Kidney glomerular epithelial cell (primary cell): ENCODE measurements at places on chromosomes 16 and 17.
A peak's percentile ranks its signal among the peaks of the same experiment; 100 is the strongest.

GRCh38 chr17:82998637-82999036 lies 80.8 kb upstream of the METRNL start:
- DNase-seq, result no peak

GRCh38 chr16:11501632-11502031 lies 85.1 kb downstream of the LITAF start:
- no peak for DNase-seq

DNA sequence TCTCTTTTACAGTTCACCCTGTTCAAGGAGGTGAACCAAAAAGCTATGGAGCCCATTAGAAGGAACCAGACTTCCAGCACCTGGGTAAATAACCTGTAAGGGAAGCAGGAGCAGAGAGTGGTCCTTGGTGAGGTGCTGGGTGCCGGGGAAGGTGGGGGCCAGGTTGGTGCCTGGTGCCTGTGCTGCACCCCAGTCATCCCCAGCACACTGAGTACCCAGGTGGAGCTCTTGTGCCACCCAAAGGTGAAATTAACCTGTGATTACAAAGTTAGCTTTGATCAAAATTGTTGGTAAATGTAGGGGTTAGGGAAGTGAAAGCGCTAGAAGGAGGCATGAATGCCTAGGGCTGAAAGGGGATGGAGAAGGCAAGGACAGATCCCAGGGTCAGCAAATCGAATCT lies 58.6 kb downstream of the CDRT4 start:
- no peak for DNase-seq

- DNase-seq, result peak; percentile 64
These were observed 56.3 kb upstream of the IL34 start for GRCh38 chr16:70589998-70590471.

DNA sequence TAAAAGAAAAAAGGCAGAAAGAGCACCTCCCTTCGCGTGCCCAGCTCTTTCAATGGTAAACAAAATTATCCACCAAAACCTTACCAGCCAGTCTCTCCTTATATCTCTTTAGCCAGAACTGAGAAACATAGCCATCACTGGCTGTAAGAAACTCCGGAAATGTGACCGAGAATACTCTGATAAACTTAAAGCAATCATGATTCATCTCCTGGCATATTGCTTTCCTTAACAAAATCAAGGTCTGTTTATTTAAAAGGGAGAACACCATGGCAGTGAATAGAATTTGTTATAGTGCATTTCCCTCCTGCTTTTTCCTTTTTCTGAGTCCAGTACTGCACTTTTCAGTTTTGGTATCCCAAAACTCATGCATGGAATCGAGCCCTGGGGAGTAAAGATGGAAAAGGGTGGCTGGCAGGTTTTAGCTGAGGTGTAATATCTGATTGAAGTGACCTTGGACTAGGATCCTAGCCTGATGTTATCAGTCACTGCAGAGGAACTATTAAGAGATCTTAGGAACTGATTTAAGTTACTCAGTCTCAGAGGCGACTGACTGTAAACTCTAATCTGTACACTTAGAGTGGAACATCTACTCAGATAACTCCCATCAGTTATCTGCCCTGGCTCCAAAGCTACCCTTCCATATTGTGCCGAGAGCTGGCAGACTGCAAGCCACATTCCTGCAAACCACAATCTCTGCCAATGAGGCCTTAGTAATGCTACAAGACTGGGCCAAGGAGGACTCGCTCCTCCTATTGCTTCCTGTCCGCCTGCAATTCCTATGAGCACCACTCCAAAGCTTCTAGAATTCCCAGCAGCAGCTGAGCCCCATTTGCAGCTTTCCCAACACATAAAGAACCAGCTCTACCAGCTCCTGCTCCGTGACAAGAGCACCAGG lies 7.4 kb upstream of the COX10 start:
- no peak for DNase-seq

GRCh38 chr16:24010440-24011089 lies 174.8 kb downstream of the PRKCB start:
- DNase-seq, result peak; percentile 27

DNA sequence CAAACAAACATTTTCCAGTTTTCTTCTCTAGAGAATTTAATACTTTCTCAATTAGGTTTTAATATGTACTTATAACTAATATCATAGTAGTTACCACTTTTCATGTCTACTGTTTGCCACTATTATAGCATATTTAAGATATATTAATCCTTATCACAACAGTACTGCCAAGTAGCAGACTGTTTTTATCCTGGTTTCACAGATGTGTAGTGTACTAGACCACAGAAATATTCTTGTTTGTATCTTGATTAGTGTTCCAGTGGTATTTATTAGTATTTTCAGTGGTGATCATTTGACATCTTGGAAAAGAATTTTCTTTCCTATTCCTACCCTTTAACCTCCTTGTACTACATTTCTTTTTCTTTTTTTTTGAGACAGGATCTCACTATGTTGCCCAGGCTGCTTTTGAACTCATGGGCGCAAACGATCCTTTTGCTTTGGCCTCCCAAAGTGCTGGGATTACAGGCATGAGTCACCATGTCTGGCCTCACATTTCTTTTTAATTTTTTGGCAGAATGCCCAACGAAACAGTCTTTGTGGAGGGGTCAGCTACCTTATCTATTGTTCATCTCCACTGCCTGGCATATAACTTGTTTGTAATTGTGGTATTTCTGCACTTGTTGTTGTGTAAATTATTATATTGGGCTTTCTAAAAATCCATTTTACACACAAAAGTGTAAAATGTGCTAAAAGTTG lies 27.2 kb downstream of the MAP2K4 start:
- no peak for DNase-seq

DNA sequence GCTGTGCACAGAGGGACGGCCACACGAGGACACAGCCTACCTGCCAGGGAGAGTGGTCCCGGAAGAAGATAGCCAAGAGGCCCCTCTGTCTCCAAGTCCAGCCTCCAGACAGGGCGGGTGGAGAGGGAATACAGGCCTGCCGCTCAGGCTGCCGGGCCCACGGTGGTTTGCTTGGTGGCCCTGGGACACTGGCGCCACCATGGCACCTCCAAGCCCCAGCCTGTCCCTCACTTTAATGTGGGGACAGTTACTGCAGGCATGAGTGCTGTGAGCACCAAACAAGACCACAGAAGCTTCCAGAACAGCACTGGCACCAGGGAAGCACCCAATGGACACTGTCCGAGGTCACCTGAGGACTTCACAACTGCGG lies 22.0 kb upstream of the CHMP6 start:
- no peak for DNase-seq

DNA sequence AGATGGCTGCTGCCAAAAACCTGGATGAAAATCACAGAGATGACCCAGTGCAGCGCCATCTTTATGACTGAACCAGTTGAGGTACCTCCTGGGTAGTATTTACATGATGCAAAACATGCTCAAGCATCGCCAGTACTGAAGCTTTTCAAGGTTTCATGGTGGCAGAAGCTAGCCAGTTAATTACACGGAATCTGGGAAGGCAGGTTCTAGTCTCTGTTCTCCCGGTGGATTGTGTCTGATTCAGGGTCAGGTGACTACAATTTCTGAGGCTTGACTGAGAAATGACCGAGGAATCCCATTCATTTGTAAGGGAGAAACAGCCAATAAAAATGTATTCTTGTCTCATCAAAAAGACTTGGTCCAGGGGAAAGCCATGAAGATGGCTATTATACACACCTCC lies 209.1 kb downstream of the SLC39A11 start:
- no peak for DNase-seq

GRCh38 chr16:3570420-3571062 lies 6.7 kb downstream of the NLRC3 start:
- no peak for DNase-seq
